Stimulated activated CD4-positive, alpha-beta T cell treated with anti-CD3 and anti-CD28 coated beads, Interleukin-1b, Interleukin-23, amount 100 ng/mL, for 1 hour (primary cell): ENCODE measurements at places on chromosomes 5 and 9.

DNA sequence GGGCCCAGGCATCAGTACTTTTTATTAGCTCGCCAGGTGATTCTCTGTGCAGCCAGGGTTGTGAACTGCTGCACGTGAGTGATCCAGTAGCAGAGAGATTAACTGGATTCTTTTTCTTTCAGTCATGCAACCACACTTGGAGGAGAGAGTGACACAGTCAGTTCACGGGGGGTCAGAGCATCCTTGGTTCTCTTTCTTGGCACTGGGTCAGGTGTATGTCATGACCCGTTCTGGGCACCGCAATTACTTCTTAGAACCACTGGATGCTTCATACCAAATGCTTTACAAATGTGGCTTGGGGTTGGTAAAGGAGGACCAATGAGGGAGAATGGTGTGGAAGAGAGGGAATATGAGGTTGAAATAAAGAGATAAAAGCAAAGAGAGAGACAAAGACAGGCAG lies 368.7 kb downstream of the MLLT3 start:
- no peak for DNase-seq

DNA sequence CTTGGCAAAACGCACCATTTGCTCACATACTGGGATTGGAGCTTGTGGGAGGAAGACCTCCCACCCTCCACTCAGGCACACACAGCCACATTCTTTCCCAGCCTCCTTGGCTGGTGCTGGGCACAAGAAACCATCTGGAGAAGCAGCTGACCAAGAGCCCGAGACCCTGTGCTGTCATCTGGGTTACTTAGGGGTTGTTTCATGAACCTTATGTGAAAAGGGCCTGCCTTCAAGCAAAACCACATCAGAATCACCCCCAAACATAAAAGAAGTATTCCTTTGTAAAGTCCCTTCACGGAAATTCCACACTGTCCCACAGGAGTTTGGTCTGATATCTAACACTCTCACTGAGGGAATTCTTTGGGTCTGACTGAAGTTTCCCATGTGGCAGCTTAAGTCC lies 172.1 kb downstream of the NR3C1 start:
- DNase-seq: no peak

- no peak for DNase-seq
Measured at GRCh38 chr5:107682533-107682932, 11.8 kb upstream of the EFNA5 start.

DNA sequence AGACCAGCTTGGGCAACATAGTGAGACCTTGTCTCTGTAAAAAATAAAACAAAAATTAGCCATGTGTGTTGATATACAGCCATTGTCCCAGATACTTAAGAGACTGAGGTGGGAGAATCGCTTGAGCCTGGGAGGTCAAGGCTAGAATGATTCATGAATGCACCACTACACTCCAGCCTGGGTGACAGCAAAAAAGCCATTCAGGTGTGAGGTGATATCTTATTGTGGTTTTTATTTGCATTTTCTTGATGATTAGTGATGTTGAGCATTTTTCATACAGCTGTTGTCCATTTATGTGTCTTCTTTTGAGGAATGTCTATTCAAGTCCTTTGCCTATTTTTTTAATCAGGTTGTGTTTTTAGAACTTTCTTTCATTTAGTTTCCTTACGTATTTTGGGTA lies 23.2 kb downstream of the MTAP start:
- DNase-seq: no peak

DNA sequence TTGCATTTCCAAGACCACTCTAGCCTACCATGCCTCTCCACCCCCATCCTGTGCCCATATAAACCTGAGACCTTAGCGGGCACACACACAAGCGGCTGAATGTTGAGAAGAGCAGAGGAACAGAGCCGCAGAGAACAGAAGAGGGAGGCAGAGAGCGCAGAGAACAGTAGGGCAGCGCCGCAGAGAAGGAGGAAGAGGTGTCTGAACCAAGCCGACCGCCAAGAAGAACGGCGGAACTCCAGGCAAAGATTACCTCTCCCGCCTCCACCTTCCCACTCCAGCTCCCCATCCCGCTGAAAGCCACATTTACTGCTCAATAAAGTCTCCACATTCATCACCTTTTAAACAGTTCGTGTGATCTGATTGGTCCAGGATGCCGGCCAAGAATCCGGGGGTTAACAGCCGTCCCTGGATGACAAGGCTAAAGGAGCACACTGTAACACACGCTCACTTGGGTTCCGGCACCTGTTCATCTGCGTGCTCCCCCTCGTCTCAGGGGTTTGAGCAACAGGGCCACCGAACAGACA lies 33.2 kb downstream of the GRIN3A start:
- DNase-seq: no peak

GRCh38 chr5:74243634-74244033 lies 396.9 kb downstream of the ENC1 start:
- DNase-seq: no peak

GRCh38 chr9:37859043-37859442 lies 44.9 kb downstream of the SLC25A51 start:
- DNase-seq: no peak

- no peak for DNase-seq
Measured at GRCh38 chr9:15541872-15542271, 11.0 kb upstream of the CCDC171 start.

DNA sequence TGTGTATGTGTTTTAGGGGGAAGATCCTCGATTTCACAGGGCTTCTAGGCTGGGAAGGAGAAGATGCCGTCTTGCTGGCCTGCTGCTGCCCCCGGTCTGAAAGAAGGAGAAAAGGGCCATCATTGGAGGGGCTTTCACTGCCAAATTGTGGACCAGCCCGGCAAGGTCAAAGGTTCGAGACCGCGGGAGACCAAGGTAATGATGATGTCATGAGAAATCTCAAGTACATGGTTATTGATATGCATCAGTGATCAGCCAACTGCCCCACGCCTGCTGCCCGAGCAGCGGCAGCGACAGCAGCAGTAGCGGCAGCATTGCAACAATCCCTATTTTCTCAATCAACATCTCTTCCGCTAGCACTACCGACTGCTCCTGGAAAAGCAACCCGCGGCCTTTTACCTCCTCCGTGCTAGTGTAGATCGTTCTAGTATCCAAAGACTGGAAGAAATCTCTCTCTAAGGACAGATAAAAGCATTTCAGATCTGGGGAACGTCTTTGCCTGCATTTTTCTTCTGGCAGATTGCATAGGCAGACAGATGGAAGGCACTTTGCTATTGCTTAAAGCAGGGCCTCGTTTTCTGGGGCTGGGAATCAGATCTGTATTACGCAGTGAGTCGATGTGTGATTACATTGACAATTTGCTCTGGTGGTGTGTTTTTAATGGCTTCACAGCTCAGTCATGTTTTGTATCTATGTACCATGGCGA lies 215.3 kb downstream of the MEF2C start:
- DNase-seq: no peak

DNA sequence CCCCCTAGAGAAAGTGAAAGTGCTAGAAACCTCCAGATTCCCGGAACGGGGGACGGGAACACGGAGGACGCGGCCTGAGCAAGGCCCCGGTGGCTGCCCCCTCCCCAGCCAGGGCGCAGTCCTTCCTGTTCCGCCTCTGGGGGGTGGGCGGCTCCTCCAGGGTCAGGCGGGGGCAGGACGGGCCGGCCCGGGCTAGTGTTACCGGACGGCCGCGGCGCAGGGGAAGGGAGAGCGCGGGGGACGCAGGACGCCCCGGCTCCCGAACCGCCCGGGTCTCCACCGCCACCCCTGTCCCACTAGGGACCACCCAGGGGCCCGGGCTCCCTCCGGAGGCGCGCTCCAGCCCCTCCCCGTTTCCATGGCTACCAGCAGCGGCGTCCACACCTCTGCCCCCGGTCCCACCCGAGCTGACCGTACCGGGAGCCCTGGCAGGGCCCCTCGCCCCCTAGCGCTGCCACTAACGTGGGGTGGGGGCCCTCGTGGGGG lies 579 bp downstream of the SLC12A7 start:
- no peak for DNase-seq

- DNase-seq: no peak
Measured at GRCh38 chr9:37215830-37216229, 95.5 kb downstream of the ZCCHC7 start.

DNA sequence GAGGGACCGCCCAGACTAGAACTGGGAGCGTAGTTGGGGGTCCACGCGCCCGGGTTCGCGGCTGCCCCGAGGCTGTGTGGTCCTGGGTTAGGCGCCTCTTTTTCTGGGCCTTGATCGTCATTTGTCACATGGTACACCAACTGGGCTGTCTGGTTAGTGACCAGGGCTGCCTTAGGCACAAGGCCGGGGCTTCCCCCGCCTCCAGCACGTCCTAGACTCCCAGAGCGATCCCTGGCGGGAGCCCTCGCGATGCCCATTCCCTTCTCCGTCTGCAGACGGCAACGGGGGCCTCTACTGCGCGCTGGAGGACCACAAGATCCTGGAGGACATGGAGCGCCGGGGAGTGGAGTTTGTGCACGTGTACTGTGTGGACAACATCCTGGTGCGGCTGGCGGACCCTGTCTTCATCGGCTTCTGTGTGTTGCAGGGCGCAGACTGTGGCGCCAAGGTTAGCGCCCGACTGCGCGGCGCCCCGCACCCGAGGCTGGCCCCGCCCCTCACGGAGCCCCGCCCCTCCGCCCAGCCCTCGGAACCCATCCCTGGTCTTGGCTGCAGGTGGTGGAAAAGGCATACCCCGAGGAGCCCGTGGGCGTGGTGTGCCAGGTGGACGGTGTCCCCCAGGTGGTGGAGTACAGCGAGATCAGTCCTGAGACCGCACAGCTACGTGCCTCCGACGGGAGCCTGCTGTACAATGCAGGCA lies 1.5 kb downstream of the UAP1L1 start:
- DNase-seq: no peak

DNA sequence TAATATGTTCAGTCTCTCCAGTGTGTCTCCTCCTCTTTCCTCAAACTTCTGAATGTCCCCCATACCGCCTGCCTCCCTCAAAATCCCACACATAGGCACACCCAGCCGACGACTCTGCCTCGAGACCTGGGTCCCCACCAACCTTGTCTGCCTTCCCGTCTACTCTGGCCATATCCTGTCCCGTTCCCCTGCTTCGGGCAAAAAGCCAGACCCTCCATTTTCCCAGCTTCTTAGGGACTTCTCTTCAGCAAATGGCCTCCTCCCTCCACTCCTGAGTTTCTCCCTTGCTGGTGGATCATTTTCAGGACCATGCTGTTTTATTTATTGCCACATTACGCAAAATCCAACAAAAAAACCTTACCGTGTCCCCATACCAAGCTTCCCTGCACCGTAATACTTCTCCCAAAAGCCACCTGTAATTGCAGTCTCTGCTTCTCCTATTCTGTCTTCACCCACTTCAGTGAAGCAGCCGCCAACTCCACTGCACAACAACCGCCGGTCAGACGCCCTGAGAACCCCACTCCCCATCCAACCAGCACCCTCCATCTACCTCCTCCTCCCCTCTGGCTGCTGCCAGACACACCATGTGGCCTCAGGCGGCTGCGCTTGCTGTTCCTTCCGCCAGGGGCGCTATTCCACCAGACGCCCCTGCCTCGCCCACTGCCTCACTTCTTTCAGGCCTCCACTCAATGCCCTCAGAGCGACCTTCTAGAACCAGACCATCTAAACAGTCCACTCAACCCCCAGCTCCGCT lies 117.0 kb downstream of the TRPM6 start:
- DNase-seq: peak; percentile 11

DNA sequence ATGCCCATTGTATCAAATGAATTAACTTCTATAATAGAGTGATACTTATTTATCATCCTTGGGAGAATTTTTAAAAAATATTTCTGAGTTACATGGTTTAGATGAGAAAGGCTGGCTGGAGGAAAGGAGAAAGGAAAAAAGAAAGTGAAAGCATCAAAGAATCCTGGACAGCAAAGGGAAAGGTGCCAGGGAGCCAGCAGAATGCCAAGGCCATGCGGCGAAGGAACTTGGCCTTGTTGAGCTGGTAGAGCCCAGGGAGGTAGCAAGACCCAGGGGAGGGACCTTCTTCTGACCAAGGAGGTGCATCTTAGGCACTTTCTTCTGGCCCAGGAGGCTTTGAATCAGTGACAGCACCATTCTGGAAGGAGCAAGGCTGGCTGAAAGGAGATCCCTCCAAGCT lies 240.5 kb downstream of the ENC1 start:
- no peak for DNase-seq

GRCh38 chr9:110197330-110198187 lies 10.4 kb downstream of the C9orf152 start:
- no peak for DNase-seq

DNA sequence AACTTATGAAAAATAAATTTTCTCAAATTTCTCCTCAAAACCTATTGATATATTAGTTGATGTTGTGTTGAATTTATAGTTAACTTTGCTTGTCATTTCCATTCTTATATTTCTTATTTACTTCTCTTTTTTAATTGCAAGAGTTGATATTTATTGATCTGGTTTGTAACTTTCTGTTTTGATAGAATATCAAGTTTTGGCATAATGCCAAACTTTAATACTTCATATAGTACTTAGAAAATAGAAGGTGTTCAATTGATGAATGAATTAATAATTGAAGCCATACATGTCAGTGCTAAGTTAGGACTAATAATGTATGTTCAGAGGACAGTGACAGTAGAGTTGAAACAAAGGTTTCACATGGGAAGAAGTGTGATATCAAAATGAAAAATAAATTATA lies 27.9 kb downstream of the ERCC6L2 start:
- no peak for DNase-seq

- DNase-seq: no peak
Measured at GRCh38 chr5:148033134-148033533, 30.6 kb upstream of the SPINK5 start.

DNA sequence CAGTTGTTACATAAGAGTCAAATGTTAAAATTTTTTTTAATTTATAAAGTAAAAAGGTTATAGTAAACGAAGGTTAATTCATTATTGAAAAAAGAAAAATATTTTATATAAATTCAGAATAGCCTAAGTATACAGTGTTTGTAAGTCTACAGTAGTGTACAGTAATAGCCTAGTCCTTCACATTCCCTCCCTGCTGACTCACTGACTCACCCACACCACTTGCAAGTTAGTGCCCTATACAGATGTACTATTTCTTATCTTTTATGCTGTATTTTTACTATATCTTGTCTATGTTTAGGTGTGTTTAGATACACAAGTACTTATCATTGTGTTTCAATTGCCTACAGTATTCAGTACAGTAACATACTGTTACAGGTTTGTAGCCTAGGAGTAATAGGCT lies 57.6 kb downstream of the MAMDC2 start:
- DNase-seq: no peak

- DNase-seq: no peak
Measured at GRCh38 chr5:176621661-176622079, 8.7 kb downstream of the SNCB start.

GRCh38 chr9:89667726-89668125 lies 62.9 kb downstream of the GADD45G start:
- no peak for DNase-seq

DNA sequence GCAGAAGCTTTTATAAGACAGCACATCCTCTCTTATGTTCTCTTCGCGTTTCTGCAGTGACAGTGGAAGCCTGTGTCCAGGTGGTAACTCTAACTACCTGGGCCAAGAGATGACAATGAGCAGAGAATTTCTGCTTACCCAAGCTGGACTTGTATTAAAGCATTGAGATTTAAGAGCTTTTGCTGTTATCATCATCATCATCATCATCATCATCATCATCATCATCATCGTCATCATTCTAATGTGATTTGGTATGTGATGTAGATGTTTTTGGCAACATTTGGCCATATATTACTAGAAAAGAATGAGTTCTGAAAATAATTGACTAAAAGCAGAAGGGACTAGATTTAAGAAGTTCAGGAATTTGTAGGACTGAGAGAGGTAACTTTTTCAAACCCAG lies 401.3 kb downstream of the BRINP1 start:
- DNase-seq: no peak

GRCh38 chr5:127377651-127378050 lies 87.1 kb downstream of the MEGF10 start:
- DNase-seq: no peak
